Liver (tissue), 10 donors: ENCODE measurements at places on chromosomes 2 and 18.

GRCh38 chr2:41955316-41956043 lies 92.3 kb upstream of the PKDCC start:
- DNase-seq = no peak

DNA sequence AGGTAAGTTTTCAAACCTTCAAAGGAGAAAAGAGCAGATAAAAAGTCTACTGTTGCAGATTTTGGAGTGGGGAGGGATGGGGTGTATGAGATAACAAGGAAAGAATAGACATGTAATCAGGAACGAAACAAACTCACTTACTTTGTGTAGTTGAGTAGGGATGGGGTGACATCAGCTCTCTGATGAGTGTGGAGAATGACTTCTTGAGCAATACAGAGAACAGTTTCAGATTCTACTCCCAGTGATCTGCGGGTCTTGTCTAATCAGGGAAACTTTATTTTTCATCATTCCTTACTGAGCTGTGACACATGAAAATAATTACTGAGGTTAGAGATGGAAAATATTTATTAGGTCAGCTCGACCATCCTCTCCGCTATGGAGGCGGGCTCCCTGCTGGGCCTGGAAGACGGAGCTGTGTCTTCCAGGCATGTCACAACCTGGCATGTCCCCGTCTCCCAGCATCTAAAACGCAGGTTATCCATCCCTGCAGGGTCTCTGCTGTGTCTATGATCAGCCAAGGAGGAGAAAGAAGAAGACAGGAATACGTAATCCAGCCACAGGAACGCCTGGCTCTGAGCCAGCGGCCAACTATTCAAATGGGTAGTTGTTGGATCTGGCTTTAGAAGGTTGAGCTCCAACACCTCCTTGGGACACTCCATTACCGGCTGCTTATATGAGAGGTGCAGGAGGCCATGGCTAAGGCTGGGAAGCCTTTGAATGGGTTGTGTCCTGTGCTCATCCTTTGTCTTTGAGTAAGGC lies 99.0 kb upstream of the SATB2 start:
- no peak for DNase-seq

DNA sequence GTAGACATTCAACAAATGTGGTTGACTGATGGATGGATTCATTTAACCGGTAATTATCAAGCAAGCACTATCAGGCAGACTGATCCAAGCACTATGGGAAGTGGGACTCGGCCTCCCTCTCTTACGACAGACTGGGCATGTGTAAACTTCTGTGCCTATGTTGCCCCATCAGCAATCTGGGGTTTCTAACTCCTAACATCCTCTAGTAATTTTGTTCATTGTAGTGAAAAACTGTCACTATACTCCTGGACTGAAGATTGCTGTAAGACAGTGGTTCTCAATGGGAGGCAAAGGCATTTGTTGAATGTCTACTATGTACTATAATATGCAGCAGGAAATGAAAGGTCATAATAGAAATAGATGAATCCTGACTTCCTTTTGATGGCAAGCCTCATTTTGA lies 51.2 kb upstream of the CREB1 start:
- DNase-seq = no peak

DNA sequence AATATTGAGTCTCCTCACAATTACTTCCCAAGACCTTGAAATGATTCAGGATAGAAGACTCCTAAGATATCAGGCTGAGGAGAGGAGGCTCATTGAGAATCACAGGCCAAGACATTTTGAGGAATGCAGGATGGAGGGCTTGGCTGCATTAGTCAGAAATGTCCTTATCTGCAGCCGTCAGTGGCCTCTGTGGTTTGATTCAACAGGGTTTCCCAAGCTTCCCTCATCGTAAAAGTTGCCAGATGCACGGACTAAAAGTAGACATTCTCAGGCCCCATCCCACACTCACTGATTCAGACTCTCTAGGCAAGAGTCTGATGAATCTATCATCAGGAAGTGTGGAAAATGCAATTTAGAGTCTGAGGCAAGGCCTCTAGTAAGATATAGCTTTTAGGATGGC lies 34.0 kb upstream of the TMEM178A start:
- DNase-seq = no peak

DNA sequence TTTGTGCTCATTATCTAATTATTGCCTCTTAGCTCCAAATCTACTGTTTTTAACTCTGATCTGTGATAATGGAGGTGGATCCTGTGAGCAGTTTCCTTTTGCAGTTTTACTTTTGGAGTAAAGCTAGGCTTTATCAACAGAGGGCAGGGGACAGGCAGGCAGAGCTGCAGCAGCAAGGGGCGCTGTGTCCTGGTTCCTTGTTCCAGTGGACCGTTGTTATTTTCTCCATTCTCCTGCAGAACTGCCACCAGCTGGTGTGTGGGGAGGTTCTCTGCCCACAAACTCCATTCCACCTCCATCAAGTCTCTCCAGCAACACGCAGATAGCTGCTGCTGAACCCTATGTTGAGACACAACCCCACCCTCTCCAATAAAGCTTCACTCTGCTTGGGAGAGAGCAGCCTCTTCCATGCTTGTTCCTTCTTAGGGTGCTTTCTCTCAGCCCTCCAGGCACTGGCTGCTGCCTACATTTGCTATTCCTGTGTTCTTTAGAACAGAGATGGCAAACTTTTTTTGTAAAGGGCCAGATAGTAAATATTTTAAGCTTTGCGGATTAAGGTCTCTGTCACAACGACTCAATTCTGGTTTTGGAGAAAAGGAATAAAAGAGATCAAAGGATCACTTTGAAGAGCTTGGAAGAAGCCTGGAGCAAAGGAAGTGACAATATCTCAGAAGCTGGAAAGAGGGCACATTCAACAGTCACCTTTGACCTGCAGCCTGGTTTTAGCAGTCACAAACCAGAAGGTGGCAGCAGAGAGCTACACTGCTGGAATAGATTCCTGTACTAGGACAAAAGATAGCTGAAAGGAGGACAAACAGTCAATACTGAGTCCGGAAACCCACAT lies 208.8 kb downstream of the CCDC178 start:
- peak; percentile 74 for DNase-seq

DNA sequence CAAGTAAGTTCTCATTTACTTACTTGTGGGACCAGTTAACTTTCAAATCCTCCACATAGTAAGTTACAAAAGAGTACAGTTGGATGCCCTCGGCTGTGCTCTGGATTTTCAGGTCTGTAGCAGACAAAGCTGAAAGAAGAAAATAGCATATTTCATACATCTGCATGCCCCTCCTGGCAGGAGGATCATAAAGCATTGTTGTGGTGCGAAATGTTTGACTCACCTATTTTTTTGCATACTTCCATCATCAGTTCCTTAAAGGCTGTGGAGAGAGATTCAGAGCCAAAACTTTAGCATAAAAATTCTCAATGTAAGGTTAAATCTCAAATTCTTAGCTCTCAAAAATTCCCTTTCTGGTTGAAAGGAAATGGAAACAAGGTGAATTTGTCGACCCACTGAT lies 70.8 kb upstream of the LPIN2 start:
- DNase-seq = no peak

- no peak for DNase-seq
Observed at GRCh38 chr2:5756272-5756671, 64.1 kb downstream of the SOX11 start.

GRCh38 chr2:45688479-45689298 lies 37.2 kb downstream of the PRKCE start:
- no peak for DNase-seq

GRCh38 chr18:30971338-30971956 lies 71.1 kb downstream of the DSC3 start:
- no peak for DNase-seq

- no peak for DNase-seq
Observed at GRCh38 chr2:101396316-101396717, 9.0 kb upstream of the CREG2 start.

GRCh38 chr18:70405052-70405451 lies 116.2 kb downstream of the SOCS6 start:
- no peak for DNase-seq

DNA sequence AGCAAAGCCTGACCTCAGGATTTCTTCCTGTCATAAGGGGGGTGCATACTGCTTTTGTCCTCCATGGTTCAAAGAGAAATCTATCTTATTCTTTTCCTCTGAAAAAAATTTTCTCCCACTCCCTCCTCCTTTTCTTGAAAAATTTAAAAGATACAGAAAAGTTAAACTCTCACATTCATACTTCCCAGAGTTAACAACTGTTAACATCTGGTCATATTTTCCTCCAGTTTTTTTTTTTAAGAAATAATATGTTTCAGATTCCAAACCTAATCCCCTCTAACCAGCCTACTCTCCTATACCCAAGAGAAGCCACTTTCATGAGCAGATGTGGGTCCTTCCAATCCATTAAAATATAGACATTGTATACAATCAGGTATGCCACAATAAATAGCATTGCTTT lies 378.9 kb upstream of the HNRNPA3 start:
- DNase-seq = no peak

GRCh38 chr2:220101980-220102379 lies 474.6 kb downstream of the SLC4A3 start:
- DNase-seq = no peak
